ENCODE measurements at places on chromosomes 2 and 18. TPM values are rescaled to one million over a fixed set of nuclear protein-coding genes. Genes with fewer than 3 reads are reported as not detected.

The RMDN2 gene
- total RNA-seq: 6.3 TPM

The RNF149 gene
- 57.8 TPM for total RNA-seq

The DUSP11 gene
- total RNA-seq: 24.9 TPM

The ASB18 gene
- total RNA-seq: not detected

The CROCC2 gene
- total RNA-seq: not detected

The RTP5 gene
- total RNA-seq: not detected

The SLC8A1 gene
- 10.1 TPM for total RNA-seq
